HuH-7 (cell line): ENCODE measurements at places on chromosomes 5 and 9.

GRCh38 chr9:5633243-5633642, 4.3 kb downstream of the RIC1 start:
- DNase-seq: no peak

DNA sequence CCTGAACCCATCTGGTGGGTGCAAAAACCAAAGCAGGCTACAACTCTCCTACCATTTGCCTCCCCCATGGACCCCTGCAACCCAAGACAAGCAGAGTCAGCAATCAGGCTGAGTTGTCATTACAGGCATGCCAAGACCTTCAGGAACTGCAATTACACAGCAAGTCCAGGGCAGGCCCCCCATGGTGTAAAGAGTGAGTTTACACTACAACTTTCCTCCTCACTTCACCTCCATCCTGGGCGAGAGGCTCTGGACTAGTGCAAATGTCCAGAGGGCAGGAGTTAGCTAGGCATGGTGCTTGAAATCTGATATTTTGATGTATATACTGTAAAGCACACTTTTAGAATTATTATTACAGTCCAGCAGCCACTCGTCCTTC, 7.0 kb upstream of the P4HA2 start:
- no peak for DNase-seq

DNA sequence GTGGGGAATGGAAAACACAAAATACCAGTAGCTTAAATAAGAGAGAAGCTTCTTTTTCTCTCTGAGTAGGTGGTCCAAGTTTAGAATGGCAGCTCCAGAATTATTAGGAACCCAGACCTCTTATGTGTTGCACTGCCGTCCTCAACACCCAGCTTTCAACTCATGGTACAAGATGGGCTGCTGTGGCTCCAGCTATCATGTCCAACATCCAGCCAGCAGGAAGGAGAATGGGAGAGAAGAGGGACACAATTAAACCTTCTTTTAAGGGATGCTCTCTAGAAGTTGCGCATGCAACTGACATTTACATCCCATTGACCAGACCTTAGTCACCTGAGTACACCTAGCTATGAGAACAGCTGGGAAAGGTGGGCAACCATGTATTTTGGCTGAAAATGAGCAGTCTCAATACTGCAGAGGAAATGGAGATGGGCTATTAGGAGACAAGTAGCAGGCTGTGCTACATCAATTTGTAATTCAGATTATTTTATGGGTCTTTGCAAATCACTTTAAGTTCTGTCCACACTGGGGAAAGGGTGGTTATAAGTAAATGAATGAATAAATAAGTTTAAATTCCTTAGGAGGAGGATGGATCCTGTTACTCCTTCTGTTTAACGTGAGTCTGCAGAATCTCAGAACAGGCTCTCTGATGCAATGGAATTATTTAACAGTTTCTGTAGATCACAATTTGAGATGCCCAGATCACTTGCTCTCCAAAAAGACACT, 76.1 kb downstream of the SLC28A3 start:
- DNase-seq: no peak

DNA sequence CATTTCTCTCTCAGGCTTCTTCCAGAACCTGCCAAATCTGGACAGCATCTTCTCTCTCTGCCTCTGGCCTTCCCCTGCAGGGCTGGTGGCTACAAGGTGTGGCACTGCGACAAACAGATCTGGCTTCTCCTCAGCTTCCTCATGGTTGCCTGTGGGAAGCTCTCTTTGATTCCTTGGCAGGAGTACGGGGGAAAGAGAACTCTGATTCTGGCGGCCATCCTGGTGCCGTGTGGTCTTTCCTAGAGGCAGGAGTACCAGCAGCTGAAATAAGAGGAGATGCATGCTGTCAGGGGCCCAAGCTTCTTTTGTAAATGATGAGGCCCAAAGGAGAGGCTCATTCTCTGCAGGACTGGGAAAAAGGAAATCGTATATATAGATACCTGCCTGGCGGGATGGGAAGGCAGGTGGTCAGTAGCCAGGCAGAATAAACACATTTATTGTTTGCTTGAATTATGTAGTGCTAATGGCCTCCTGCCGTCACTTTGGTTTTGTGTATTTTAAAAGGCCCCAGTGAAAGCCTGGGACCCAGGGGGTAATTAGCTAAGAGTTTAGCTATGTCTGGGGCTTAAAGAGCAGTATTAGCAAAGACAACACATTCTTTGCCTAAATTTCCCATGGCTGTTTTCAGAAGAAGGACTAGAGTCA, at the start of gene CER1:
Gene CER1, minus strand, starts transcription at position 343 of the 645 bp plus-strand sequence. Its CDS starts 61 bp downstream, at position 282.
- no peak for DNase-seq

DNA sequence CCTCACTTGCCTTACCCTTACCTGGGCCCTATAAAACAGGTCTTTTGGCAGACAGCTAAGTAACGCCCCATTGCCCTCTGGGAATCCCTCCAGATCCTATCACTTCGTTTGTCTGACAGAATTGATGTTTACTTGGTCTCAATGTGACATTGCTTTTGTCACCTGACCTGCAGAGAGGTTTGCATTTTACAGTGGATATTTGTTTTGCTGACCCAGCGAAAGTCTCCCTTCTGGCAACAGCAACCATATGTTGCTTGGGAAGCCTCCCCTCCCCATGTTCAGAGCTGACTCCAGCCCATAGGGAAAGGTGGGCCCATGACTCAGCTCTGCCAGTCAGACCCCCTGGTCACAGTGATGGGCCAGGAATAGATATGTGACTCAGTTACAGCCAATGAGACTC, 54.0 kb upstream of the LARP1 start:
- DNase-seq: no peak

- no peak for DNase-seq
Observed at GRCh38 chr9:91884696-91885687, 65.0 kb downstream of the ROR2 start.

- no peak for DNase-seq
Observed at GRCh38 chr5:115577329-115577728, 24.9 kb downstream of the TICAM2 start.

GRCh38 chr9:137095664-137096517, 9.1 kb downstream of the MAN1B1 start:
- no peak for DNase-seq

DNA sequence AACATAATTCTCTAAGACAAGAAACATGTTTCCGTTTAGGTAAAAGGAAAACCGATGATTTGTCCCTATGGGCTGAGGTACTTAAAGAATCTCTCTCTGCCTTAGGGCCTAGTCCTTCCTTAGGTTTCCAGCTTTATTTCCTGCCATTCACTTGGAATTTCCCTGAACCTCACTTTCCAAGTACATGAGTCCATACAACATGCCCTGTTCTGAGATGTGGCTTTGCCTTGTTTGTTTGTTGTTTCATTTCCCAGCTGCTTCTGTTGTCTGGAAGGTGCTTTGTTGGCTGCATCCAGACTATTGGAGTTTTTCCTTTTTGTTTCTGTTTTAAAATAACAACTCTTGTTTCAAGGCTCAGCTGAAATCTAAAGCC, 95.2 kb downstream of the ALDH1A1 start:
- DNase-seq: no peak

DNA sequence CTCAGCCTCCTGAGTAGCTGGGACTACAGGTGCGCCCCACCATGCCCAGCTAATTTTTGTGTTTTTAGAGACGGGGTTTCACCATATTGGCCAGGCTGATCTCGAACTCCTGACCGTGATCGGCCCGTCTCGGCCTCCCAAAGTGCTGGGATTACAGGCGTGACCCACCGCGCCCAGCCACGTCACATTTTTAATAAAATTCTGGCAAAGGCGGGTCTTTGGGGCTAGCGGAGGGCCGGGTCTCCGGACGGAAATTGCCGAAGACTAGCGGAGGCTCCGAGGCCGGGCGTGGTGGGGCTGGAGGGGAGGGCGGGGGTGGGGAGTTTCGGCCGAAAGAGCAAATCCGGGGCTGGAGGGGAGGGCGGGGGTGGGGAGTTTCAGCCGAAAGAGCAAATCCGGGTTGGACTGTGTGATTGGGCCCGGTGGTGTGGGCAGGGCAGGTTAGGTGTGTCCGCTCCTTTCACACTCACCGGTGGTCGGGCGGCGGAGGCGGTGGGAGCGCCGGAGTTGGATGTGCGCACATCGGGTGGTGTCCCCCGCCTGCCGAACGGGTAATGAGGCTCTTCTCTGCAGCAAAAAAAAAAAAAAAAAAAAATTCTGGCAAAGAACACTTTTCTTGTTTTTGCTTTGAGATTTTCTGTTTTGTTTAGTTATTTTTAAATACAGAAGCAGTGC, 27.1 kb downstream of the RUFY1 start:
- no peak for DNase-seq

DNA sequence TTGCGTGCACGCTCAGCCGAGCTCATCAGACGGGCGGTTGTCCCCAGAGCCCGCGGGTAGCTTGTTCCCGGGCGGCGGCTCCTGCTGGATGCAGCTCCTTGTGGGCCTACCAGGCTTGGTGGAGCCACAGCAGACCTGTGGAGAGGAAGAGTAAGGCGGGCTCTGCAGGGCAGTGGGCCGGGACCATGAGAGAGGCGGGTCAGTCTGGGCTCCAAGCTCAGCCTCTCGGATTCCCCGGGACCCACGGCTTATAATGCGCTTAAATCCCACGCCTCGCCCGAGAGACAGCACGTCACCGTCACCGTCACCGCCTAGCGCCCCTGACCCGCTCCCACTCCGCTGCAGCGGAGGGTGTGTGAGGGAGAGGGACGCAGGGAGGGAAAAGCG, 1.9 kb upstream of the ANKRD18A start:
- no peak for DNase-seq

- DNase-seq: no peak
Observed at GRCh38 chr5:176425138-176425537, 8.8 kb upstream of the CLTB start.

- no peak for DNase-seq
Observed at GRCh38 chr5:33903118-33903517, 11.3 kb upstream of the ADAMTS12 start.

- DNase-seq: no peak
Observed at GRCh38 chr5:27568811-27569210, 530.4 kb upstream of the CDH9 start.

DNA sequence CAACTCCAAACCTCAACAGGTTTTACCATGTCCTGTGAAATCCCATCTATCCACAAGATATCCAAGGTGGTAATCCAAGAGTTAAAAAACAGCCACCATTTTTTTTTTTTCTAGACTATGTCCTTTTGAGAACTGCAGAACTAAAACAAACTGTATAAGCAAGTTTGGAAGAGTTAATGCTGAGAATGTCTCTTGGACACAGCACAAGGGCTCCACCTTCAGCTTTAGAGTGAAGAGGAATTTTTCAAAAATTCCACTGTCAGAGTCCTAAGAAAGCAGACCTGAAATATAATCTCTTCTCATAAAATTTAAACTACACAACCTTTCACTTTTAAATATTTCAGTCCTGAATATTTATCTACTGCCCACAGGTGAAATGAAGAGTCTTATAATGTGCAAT, 167.8 kb upstream of the CCNG1 start:
- DNase-seq: no peak

GRCh38 chr9:19424176-19424779, 15.5 kb downstream of the ACER2 start:
- DNase-seq: no peak

- no peak for DNase-seq
Observed at GRCh38 chr5:167348980-167349379, 942.5 kb upstream of the WWC1 start.

DNA sequence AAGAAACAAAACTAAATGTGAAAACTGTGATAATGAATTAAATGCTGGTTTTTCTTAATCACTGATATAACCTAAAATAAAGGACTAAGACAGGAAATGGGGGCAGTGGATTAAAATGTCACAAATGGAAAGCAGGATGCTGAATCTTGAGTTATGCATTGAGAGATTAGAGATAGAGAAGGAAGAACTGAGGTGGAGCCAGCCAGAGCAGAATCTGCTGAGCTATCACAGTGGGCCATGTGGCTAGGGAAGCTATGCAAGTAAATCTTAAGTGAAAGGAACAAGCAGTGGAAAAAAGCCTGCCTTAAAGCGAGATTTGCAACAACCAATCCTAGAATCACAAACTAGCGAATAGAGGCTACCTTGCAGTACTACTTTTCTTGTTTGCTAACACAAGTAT, 188.5 kb upstream of the RASA1 start:
- DNase-seq: no peak

GRCh38 chr9:133950192-133950591, 41.9 kb downstream of the VAV2 start:
- DNase-seq: no peak

DNA sequence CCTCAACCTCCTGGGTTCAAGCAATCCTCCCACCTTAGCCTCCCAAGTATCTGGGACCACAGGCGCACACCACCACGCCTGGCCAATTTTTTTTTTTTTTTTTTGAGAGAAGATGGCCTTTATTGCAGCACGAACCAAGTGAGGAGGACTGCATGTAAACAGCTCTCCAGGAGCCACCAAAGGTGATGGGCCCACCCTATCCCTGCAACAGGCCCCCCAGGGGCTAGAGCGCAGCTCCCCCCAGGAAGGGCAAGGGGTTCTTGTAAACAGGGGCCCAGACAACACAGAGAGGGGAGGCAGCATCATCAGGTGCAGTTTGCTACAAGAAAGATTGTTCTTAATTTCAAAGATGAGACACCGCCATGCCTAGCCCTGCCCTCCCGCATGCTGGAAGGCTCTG, 12.6 kb upstream of the EGR1 start:
- no peak for DNase-seq

- no peak for DNase-seq
Observed at GRCh38 chr5:114243972-114244317, 117.9 kb upstream of the KCNN2 start.

GRCh38 chr5:36915653-36916052, 39.1 kb downstream of the NIPBL start:
- DNase-seq: no peak

- DNase-seq: peak; percentile 34
Observed at GRCh38 chr9:109574061-109574882, 76.2 kb upstream of the PTPN3 start.

- DNase-seq: no peak
Observed at GRCh38 chr5:50853151-50853550, 186.7 kb downstream of the PARP8 start.

DNA sequence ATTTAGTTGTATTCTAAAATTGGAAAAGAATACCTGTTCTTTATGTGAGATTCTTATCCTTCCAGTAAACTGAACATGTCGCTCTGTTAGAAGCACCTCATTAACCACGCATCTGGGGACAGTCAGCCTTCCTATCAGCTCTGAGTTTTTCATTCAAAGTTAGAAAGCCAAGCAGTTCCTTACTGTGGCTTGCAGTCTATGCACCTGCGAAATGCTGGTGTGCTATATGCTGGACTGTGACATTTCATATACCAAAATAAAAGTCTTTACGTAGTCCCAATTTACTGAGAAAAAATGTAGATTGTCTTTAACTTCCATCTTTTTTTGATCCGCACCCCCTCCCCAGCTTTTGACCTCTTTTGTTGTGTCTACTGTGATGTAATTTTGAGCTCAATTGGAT, 4.3 kb downstream of the ANP32B start:
- DNase-seq: no peak

GRCh38 chr9:126504086-126504976, 109.4 kb upstream of the LMX1B start:
- DNase-seq: no peak

DNA sequence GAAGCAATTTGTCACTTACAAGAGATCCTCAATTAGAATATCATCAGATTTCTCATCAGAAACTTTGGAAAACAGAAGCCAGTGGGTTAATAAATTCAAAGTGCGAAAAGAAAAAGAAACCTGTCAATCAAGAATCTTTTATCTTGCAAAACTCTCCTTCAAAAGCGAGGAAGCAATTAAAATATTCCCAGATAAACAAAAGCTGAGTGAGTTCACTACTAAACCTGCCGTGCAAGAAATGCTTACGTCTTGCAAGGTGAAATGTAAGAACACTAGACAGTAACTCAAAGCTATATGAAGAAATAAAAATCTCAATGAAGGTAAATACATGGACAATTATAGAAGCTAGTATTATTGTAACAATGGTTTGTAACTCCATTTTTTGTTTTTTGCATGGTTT, 62.8 kb upstream of the IL33 start:
- DNase-seq: no peak

- no peak for DNase-seq
Observed at GRCh38 chr5:140020601-140021177, 22.4 kb downstream of the NRG2 start.
